Ecto neural progenitor cell (in vitro differentiated cells): ENCODE measurements at places on chromosomes 6 and 20.

DNA sequence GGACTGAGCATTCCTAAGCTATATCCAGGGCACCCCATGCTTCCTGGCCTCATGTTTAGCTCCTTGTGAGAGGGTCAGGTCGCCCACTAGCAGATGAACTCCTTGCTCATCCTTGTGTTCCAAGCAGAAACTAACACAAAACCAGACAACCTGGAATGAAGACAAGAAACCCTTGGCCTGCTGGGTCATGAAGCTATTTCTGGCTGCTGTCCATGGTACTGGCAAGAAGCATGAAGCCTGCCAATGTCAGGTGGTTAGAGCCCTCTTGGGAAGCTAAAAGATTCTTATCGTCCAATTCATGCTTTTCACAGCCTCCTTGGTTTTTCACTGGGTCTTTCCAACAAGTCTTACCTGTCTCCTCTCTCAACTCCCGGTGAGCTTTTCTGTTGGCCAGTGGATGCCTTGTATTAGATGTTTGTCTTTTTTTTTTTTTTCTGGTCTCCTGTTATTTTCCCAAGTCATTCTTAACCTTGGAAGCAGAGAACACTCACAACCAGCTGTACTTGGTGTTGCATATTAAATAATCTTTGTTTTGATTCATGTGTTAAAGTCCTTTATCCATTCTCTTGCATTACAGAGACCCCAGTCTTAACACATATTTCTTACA lies 180.3 kb downstream of the ANKRD60 start:
- peak; percentile 53 for DNase-seq

- no peak for DNase-seq
These were observed 11.9 kb upstream of the CNR1 start for GRCh38 chr6:88177961-88178464.

DNA sequence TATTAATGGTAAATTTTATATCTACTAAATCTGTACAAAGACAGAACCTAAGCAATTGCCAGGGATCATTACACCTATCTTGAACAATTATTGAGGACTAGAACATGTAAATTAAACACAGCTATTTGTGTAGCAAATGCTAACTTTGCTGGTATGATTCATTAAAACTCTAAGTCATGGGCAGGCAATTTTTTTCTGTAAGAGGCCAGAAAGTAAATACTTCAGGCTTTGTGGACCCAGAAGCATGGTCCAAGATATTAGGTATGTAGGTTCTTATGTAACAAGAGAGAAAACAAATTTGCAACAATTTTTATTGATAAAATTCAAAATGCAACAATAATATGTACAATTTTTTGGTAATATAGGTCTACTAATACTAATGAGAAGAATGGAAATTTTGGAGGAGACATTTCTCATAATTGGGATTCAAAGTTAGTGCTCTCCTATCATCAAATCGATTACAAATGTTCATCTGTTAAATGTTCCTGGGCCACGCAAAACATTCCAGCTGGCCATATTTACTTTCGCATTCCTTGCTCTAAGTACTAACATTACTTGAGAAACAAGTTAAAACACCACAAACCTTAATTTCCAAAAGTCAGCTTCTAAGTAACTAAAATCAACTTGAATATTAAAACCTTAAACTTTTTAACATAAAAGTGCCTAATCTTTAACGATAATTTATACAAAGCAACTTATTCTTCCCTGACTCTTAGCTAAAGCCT lies 4.3 kb downstream of the TMEM30A start:
- no peak for DNase-seq

GRCh38 chr20:35490736-35491181 lies 35.4 kb downstream of the CEP250 start:
- no peak for DNase-seq

- no peak for DNase-seq
These were observed 891 bp downstream of the RIPPLY2 start for GRCh38 chr6:83854001-83854501.

DNA sequence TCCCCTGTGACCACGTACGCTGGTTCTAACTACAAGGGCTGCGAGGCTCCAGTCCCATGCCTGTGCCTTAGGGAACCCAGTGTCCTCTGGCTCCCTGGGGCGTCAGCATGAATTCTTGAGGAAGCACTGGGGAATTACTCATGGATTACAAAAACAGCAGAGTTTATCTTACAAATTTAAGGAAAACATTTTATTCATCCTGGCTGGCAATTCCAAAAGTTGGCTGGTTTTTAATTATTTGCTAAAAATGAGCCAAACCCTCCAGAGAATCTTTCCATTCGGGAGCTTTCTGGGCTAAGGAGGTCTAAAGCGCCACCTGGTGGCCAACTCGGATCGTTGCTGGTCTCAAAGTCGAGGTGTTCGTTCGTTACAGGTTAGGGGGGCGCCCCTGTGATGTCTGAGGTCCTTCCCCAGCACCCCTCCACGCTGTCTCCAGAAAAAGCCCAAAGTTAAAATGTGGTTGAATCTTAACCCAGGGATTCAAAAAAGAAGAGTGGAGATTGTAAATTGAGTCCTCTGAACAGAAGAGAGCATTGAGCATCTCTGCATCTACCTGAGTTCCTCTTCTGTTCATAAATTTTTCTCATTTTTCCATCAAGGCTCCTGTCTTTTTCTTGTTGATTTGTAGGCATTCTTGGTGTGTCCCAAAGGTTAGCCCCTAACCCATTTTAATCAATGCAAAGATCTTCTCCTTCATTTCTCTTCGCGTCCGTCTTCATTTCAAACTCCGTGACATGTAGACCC lies 99.4 kb downstream of the BFSP1 start:
- peak; percentile 76 for DNase-seq

DNA sequence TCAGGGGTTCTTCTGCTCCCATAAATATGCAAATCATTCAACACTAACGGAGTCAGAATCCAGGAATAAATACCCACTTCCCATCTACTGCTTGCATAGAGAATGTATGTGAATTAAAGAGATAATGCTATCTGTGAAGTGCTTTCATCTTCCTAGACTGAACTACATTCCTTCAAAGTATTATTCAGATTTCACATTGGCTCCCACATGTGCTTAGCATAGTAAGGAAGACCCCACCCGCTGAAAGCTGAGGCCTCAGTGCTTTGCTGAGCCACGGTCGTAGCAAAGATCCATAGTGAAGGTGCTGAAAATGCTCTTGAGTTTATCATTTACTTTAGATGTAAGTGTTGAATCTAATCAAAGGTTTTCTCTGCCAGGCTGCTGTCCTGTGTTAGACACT lies 97.0 kb upstream of the SPACA1 start:
- no peak for DNase-seq

- no peak for DNase-seq
These were observed 1018.3 kb downstream of the GRIK2 start for GRCh38 chr6:102411796-102412195.

- no peak for DNase-seq
These were observed 434.1 kb upstream of the SOX4 start for GRCh38 chr6:21159465-21159864.

- no peak for DNase-seq
These were observed 79.0 kb downstream of the SAMD3 start for GRCh38 chr6:130143709-130144108.

- DNase-seq: no peak
These were observed 23.9 kb downstream of the RIPOR2 start for GRCh38 chr6:24911796-24912382.

GRCh38 chr20:50246367-50247195 lies 56.0 kb downstream of the CEBPB start:
- DNase-seq: no peak

GRCh38 chr6:56292505-56293181 lies 45.3 kb upstream of the COL21A1 start:
- DNase-seq: no peak

- DNase-seq: no peak
These were observed 27.5 kb downstream of the EPB41L2 start for GRCh38 chr6:131035582-131035981.

DNA sequence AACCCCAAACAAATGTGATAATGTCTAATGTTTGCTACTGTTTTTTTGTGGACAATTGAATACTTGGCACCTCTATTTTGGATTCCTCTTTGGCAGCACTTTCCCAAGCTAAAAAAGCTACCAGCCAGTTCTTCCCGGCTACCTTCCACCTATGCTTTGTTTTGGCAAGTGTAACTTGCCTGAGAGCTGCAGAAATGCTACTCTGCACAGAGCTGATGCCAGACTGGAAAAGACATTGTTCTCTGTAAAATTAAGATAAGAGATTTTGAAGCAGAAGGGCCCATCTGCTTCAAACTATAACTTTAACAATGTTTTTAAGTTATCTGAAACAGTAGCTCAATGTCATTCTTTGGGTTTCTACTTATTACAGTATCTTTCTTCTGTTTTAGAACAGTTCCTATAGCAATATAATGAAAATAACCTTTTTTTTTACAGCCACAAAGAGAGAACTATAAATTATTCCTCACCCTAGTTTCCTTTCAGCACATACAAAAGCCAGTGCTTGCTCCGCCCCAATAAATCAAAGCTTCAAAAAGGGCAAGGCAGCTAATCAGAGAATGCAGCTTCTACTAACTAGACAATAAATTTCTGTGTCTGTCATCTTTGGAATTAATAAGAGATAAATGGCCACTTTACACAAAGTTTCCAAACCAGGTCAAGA lies 183.1 kb downstream of the UBE3D start:
- DNase-seq: no peak

- DNase-seq: no peak
These were observed 41.9 kb upstream of the HBS1L start for GRCh38 chr6:135096403-135097130.

GRCh38 chr20:59933296-59933848 lies at the start of gene SYCP2:
SYCP2 (minus strand) TSS chr20:59933637; CDS start chr20:59922413, 11,224 bp downstream.
- no peak for DNase-seq

DNA sequence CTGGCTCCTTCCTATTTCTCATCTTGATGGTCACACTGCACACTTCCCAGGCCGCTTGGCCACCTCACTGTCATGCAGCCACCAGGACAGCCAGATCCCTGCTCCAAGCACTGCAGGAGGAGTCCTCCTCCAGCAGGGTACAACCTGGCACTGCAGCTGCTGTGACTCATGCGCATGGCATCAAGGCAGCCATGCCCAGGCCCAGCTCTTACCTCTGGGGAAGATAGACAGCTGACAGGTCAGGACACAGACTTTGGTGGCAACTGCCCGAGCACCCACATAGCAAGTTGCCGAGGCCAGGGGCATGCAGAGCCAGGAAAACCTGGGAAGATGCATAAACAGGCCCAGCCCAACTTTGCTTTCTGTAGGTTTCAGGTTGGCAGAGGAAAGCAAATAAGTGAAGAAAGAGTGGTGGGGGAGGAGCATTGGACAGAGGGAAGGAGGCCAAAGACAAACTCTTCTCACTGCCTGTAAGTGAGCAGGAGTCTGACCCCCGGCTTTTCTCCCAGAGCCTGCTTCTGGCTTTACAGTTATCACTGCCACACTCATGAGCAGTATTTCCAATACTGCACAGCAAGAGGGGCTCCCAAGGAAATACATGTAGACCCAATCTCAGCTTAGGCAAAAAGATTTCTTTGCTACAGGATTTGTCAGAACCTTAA lies 38.8 kb downstream of the SLC22A3 start:
- no peak for DNase-seq

- no peak for DNase-seq
These were observed 433.9 kb upstream of the MAP3K7 start for GRCh38 chr6:91020744-91021143.
